Inflammatory macrophage treated with lipopolysaccharide for 4 hours (primary cell): ENCODE measurements at places on chromosomes 13 and 19.

DNA sequence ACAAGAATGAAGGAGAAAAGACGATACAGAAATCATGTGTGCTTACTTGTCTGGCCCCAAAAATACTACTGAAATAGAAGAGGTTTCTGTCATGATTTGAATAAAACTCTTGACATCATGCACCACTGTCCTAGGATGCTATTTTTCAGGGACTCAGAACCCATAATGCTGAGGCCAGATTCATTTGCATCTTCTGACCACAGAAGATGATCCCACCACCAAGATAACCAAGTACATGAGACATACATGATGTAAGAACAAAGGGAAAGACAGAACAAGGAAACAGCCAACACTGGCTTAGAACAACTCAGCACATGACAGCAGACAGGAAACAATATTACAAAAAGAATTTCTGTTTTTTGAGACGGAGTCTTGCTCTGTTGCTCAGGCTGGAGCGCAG is 2.5 kb downstream of the ZNF552 start:
- DNase-seq = peak; percentile 71

GRCh38 chr13:42981317-42981716 is 10.7 kb downstream of the EPSTI1 start:
- no peak for DNase-seq

- no peak for DNase-seq
Measured at GRCh38 chr13:78709028-78709427, 50.1 kb upstream of the OBI1 start.

DNA sequence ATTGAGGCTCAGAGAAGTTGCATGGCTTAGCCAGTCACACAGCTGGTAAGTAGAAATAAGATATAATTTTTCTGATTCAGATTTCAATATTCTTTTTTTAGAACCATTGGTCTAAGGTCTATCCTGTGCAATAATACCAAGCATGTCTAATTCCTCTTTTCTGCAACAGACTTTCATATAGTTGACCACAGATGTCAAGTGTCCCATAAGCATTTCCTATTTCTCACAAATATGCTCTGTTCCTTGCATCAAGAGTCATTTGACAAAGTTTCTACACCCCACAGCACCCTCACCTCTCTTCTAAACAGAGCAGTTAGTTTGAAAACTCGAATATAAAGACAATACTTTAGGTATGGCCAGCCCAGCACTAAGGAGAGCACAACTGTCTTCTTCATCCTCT is 26.8 kb upstream of the SACS start:
- peak; percentile 74 for DNase-seq

- no peak for DNase-seq
Measured at GRCh38 chr13:70732611-70733010, 624.4 kb upstream of the KLHL1 start.

DNA sequence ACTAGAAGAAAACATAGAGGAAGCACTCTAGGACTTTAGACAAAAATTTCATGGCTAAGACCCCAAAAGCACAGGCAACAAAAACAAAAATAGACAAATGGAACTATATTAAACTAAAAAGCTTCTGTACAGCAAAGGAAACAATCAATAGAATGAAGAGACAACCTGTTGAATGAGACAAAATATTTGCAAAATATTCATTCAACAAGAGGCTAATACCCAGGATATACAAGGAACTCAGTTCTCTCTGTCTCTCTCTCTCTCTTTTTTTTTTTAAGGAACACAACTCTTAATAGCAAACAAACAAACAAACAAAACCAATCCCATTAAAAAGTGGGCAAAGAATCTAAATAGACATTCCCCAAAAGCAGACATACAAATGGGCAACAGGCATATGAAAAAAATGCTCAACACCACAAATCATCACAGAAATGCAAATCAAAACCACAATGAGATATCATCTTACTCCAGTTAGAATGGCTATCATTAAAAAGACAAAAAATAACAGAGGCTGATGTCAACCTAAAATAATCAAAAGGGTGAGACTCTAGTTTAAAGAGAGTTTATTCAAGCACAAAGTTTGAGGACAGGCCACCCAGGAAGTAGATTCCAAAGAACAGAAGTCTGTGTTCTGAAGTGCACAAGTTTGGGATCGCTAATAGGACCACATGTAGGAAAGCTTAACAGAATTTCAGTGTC is 27.1 kb upstream of the SLC7A9 start:
- DNase-seq = no peak

GRCh38 chr19:45216667-45217066 is 28.5 kb downstream of the EXOC3L2 start:
- no peak for DNase-seq

- DNase-seq = no peak
Measured at GRCh38 chr13:51659276-51660127, 75.2 kb downstream of the WDFY2 start.

- DNase-seq = no peak
Measured at GRCh38 chr19:23851966-23852365, 62.7 kb upstream of the ZNF726 start.

DNA sequence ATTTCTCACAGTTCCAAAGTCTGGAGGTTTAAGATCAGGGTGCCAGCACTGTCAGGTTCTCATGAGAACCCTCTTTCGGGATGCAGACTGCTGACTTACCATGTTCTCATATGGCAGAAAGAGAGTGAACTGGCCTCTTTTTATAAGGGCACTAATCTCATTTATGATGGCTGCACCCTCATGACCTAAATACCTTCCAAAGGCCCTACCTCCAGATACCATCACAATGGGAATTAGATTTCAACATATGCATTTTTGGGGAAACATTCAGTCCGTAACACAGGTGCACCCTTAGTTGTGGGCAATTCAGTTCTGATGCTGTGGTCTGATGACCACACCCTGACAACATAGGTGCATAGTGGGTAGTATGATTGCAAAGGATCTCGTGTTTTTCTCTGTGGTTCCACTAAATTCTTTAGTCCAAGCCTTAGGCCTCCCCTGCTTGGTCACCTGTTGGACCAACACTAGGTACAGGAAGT is 33.3 kb downstream of the GARRE1 start:
- DNase-seq = no peak
